Esophagus muscularis mucosa (tissue), 4 donors: ENCODE measurements at places on chromosomes 16 and 17. TPM values are rescaled to one million over a fixed set of nuclear protein-coding genes. Genes with fewer than 3 reads are reported as not detected.
A peak's percentile ranks its signal among the peaks of the same experiment; 100 is the strongest.

SEZ6L2 gene
- 0.84 TPM for total RNA-seq

DNA sequence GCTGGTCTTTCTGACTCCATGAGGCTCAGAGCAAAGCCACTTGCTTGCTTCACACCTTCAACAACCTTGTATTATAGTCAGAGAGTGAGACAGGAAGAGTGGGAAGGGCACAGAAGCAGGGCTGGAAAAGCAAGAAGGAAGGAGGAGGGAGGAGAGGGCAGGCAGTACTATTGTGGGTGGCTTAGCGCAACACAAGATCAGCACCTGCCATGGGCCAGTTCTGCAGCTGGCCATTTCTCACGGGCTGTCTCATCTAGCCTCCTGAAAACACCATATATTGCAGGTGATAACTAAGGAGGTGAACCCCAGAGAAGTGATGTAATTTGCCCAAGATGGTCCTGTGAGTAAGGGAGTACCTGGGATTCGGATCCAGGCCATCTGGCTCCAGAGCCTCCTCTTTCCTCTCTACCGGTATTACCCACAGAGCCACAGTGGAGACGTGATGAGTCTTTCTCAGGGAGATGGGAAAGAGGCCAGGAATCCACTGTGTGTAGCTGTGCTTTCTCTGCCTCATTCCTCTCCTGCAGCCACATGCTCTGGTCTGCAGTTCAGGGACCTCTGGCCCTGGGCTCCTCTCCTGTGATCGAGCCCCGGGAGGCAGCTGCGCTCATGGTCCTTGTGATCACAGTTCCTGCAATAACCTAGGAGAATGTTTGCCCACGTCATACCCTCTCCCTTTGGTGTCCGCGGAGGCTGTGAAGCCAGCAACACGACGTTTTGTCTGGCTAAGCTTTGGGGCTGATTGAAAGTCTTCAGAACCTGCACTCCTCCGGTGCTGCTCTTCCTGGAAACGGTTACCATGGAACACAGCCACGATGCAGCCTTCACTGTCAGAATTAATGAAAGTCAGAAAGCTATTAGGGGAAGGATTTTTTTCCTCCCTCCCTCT, 178.1 kb upstream of the CCL2 start:
- DNase-seq: peak; percentile 82

COPZ2 gene
- total RNA-seq: 68.8 TPM

GRCh38 chr16:89111263-89111662, 17.6 kb downstream of the ACSF3 start:
- DNase-seq: no peak

GRCh38 chr16:56862776-56863175, 2.2 kb upstream of the SLC12A3 start:
- DNase-seq: no peak
